GM12892 (cell line): ENCODE measurements at places on chromosomes 16 and 17.

- peak; percentile 49 for DNase-seq
Measured at GRCh38 chr17:40122999-40123810, 1.4 kb downstream of the MSL1 start.

DNA sequence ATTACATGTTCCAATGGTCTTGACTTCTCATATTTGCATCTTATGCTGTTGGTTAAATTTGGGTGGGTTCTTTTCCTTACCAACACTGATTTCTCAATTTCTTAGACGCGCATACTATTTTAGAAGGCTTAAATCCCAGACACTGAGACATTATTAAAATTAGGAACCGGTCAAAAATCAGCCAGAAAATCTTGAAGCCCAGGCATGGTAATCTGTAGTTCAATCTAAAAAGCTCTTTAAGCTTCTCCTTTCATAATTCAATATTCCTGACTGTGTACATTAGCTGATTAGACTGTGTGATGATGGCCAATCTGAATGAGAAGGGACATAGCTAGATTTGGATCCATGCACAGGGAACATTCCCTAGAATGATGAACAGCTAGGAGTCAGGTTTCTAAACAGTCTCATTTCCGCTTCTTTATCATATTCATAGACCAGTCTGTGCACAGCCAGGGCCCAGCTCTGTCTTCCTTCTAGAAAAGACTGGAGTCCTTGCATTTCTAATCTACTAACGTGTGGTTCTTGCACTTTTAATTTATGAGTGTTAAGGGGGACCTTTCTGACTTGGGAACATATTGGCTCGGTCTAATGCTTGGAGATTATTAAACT is 189.3 kb downstream of the AATF start:
- no peak for DNase-seq

DNA sequence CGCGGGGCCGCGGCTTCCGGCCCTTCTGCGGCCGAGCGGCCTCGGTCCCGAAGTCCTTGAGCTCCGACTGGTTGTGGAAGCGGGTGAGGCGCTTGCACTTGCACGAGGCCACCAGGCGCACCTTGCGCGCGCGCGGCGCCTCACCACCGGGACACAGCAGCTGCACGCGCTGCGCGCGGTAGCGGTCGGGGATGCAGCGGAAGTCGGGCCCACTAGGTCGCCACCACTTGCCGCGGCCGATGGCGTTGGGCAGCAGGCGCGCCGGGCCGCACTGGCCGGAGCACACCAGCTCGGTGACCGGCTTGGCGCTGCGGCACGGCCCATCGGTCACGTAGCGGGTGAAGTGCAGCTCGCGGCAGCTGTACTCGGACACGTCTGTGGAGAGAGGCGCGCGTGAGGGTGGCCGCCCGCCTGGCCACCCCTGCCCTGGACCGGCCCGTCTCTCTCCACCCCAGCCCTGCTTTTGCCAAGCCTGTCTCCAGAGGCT is 3.2 kb downstream of the SOST start:
- no peak for DNase-seq

GRCh38 chr16:71626018-71626857 is at the start of gene MARVELD3:
Gene MARVELD3, plus strand, starts transcription at chr16:71626184. Its CDS starts 46 bp downstream, at chr16:71626230.
- peak; percentile 32 for DNase-seq

GRCh38 chr16:56477096-56477878 is 25.9 kb downstream of the OGFOD1 start:
- DNase-seq, result no peak

GRCh38 chr16:15639061-15639568 is 3.8 kb downstream of the MARF1 start:
- no peak for DNase-seq

- DNase-seq, result no peak
Measured at GRCh38 chr16:47045459-47045858, 72.0 kb upstream of the DNAJA2 start.

GRCh38 chr17:66491213-66491612 is 188.8 kb downstream of the PRKCA start:
- DNase-seq, result no peak

DNA sequence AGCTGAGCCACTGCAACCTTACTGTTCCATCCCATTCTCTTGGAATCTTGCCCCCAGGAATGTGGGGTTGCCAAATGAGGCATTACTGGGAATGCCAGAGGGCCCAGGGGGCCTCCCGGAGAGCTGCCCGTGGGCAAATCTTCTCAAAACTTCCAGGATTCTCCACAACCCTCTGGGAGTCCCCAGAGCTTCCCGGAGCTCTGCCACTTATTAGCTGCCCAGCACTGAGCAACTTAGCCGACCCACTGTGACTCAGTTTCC is 306.0 kb downstream of the FOXL1 start:
- no peak for DNase-seq

- DNase-seq, result no peak
Measured at GRCh38 chr17:56448371-56448770, 145.1 kb upstream of the NOG start.

DNA sequence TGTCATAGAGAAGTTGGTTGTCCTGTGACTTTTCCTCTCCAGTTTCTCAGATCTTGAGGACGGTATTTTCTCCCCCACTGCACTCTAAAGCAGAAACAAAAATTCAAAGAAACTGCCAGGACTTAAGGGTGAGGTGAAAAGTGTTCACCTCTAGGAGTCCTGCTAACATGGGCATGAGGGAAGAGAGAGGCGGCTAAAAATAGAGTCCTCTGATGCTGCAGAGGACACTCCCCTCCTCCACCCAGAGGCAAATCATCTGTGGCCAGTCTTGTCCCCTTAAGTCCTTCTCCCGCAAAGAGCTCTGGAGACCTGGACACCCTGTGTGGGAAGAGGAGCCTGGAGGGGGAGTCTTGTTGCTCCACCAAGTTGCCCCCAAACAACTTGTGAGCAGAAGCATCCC is 4.7 kb upstream of the DDX19A start:
- no peak for DNase-seq

DNA sequence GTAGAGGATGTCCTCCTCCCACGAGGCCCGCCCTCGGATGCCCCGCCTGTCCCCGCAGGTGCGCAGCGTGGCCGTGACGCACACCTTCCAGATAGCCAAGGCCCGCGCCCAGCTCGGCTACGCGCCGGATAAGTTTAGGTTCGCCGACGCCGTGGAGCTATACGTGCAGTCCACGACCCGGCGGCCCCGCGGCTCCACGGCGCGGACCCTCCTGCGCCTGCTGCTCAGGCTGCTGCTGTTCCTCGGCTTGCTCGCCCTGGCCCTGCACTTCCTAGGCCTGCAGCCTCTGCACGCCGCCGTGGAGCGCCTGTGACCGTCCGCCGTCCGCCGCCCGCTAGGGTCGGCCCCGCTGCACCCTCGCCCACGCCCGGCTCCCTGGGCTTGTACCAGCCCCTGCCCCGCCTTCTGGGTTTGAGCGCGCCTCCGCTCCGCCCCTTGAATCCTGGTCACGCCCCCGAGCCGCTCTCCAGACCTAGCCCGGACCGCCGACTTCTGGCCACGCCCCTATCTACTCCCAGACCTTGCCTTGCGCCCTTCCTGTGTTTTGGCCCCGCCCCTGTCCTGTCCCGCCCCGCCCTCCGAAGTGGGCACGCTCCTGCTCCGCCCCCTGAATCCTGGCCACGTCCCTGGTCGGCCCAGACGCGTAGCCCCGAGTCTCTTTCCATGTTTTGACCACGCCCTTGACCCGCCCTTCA is 15.8 kb upstream of the EEF2K start:
- DNase-seq, result no peak

- no peak for DNase-seq
Measured at GRCh38 chr17:78781104-78781892, 775 bp downstream of the CYTH1 start.

DNA sequence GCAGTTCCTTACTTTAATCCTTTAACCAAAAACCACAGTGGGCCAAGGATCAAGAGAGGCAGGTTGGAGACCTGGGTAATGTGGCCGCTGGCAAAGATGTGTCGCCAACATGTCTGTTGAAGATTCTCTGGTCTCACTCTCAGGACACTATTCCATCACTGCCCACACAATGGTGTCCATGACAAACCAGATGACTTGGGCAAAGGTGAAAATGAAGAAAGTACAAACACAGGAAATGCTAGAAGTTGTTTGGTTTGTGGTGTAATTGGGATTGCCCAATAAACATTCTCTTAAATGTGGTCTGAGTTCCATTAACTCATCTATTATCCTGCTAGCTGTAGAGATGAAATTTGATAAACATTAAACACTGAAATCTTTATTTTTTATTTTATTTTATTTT is 43.3 kb downstream of the SALL1 start:
- no peak for DNase-seq

GRCh38 chr16:78516006-78516736 is 416.7 kb downstream of the WWOX start:
- DNase-seq, result no peak

DNA sequence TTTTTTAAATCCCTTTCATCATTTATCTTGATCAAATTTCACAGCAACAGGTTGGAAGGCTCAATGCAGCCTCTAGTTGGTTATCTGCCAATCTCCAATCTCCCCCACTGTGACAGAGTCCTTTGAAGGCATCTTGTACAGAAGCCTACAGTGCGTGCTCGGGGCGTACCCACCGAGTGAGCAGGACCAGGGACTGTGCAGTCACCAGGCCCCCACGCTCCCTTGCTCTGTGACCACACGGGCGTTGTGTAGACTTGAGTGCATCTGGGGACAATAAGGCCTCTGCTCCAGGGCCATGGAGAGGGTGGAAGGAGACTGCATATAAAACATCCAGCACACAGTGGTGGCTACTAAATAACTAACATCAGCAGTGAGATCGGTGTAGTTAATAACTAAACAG is 63.4 kb downstream of the GTF3C1 start:
- no peak for DNase-seq

DNA sequence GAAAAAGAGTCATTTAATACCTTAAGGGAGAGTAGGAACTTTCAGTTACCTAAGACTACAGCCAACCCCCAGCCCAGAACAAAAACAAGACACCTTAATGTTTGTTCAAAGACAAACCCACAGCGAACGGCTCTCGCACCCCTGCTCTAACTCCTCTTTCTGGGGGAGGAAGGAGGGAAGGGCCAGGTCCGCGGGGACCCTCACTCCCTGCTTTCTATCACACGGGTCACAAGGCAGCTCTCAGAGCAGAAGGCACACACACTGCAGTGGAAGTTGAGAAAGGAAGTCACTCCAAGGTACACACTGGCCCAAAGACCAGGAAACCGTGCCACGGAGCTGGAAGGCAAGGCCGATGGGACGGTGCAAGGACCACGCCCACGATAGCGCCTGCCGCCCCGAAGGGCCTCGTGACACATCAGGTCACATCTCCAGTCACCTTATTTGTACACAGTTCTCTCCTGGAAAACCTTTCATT is 10.0 kb downstream of the LITAFD start:
- no peak for DNase-seq

DNA sequence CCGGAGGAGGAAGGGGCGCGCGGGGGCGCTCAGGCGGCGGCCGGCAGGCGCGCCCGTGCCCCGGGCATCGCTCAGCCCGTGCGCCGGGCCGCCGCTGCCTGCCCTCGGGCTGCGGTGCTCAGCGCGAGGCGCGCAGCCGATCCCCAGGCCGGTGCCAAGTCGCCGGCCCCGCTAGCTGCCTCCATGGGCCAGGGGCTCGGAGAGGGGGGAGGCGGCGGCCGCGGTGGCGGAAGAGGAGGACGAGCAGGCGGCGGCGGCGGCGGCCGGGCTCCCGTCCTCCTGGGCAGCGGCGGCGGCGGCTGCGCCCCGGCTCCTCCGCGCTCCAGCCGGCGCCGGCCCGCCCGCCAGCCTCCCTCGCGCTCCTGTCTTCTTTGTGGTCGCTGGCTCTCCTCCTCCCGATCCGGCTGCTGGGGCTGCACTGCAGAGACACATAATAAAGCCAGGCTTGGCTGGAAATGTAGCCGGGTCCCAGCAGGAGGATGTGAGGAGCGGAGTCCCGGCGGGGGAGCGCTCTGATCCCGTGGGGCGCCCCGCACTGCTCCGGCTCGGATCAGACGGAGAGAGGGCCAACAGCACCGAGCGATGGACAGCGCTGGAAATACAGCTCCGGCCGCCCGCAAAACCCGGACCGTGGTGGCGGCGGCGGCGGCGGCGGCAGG is 889 bp upstream of the ZNF423 start:
- no peak for DNase-seq

DNA sequence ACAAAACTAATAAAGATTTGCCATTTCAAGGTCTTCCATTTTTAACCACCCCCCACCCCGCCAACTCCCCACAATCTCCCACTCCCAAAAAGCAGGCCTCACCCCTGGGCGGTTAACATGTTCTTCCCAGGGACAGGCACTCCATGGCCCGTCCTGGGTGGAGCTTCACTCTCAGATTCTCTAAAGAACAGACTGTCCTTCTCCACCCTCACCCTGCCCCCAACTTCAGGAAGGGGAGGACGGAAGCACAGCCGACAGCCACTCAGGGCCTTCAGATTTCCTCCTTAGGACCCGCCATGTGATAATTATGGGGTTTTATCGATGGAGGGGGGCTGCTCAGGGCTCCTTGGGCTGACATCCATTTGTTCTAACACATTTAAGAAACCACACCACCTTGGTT is 61.9 kb downstream of the ZFHX3 start:
- DNase-seq, result no peak

GRCh38 chr16:19014461-19014860 is 30.7 kb downstream of the TMC7 start:
- DNase-seq, result no peak
